H9 (cell line): ENCODE measurements at places on chromosomes 4 and X. TPM values are rescaled to one million over a fixed set of nuclear protein-coding genes. Genes with fewer than 3 reads are reported as not detected.

The ARHGEF6 gene
- 3.6 and 3.7 TPM in 2 replicates for total RNA-seq

DNA sequence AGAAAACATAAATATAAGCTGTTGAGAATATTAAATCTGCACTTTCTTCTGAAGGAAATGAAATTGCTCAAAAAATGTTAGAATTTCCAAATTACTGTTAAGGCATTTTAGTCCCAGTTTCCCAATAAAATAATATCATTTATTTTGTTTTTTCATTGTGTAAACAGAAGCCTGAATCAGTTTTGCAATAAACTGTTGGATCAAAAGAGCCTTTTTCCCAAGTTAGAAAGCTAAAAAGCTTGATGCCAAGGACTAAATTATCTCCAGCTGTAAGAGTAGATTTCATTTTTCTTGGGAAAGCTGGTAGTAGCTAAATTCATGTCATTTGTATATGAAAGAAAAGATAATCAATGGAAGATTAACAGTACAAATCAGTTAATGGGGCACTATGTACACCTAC, 95.8 kb downstream of the RNF150 start:
- no peak overlapping the region for H3K27ac ChIP-seq
- DNase-seq = no peak
- no peaks in the 10 kb centered on the region for H3K27me3 ChIP-seq
- peaks cover 12% of the 10 kb centered on the region for H3K36me3 ChIP-seq
- no peak overlapping the region for H3K4me3 ChIP-seq

The PPP2R2C gene
- 8.1 and 8.6 TPM in 2 replicates for total RNA-seq

DNA sequence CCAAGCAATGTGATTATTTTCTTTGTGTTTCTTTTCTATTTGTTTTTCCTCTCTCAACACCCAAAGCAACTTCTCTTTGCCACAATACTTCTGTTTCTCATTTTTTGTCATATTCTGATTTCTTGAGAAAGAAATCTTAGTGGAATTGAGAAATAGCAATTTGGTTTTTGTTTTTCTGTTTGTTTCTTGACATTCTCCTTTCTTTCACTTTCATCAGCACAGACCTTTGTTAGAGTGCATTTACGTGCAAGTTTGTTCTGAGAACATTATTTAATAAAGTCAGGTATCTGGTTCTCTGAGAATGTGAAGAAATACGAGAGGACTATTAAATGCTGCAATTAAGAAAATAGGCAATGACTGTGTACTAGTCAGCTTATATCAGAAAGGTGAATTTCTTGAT, 608.1 kb upstream of the AADAT start:
- no peaks in the 10 kb centered on the region for H3K36me3 ChIP-seq
- no peaks in the 10 kb centered on the region for H3K27me3 ChIP-seq
- DNase-seq = no peak
- H3K4me3 ChIP-seq = no peak overlapping the region

The FAM9B gene
- total RNA-seq = not detected in 2 replicates

The ADH6 gene
- not detected in 2 replicates for total RNA-seq

The HSFX4 gene
- total RNA-seq = not detected in 2 replicates

DNA sequence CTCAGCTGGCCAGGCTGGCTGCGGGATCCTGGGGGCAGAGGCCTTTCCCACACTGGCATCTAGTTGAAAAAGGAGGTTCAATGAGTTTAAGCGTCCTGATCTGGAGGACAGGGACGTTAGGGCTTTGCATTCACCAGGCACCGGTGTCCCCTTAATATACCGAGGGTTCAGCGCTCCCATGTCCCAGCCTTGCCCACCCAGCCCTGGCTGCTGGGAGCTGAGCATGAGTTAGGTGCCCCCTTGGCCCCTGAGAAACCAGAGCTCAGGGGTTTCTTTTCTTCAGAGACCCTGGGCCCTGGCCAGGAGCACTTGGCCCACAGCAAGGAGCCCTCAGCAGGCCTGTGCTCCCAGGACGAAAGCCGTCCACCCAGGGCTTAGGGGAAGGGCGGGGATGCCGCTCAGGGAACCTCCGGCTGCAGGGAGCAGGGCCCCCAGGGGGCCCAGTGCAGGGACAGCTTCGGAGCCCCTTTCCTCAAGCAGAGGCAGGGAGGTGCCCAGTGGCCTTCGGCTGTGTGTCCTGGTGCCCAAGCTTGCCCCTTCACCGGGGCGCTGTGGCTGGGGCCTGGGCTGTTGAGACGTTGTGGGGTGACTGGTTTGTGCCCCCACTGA, 20.9 kb upstream of the DUSP9 start:
- H3K4me1 ChIP-seq = no peaks in the 10 kb centered on the region
- no peaks in the 10 kb centered on the region; the same call in 1 of the 2 replicates for H3K36me3 ChIP-seq
- no peak overlapping the region for H3K27ac ChIP-seq
- no peaks in the 10 kb centered on the region for H3K27me3 ChIP-seq

- H3K36me3 ChIP-seq = 0 out of 3 replicates have a peak, but pooled peaks cover 1% of the 10 kb centered on the region
- no peak overlapping the region for H3K27ac ChIP-seq
- H3K27me3 ChIP-seq = no peaks in the 10 kb centered on the region
- no peak overlapping the region for H3K4me3 ChIP-seq
- H3K4me1 ChIP-seq = no peaks in the 10 kb centered on the region
These were observed 68.5 kb downstream of the PHOX2B start for GRCh38 chr4:41679991-41680390.

- H3K27me3 ChIP-seq = no peaks in the 10 kb centered on the region
- peaks cover 2% of the 10 kb centered on the region for H3K36me3 ChIP-seq
- H3K27ac ChIP-seq = no peak overlapping the region
- no peak for DNase-seq
- no peak overlapping the region for H3K4me3 ChIP-seq
These were observed 71.4 kb downstream of the RGS12 start for GRCh38 chr4:3364199-3364598.

- DNase-seq = no peak
- no peaks in the 10 kb centered on the region for H3K36me3 ChIP-seq
- no peak overlapping the region for H3K4me3 ChIP-seq
These were observed 64.2 kb downstream of the PACRGL start for GRCh38 chr4:20764366-20764992.

GRCh38 chr4:145825255-145825654, 113.4 kb downstream of the ZNF827 start:
- H3K27me3 ChIP-seq = no peaks in the 10 kb centered on the region
- peak; percentile 37 for DNase-seq
- H3K4me3 ChIP-seq = no peak overlapping the region
- H3K27ac ChIP-seq = no peak overlapping the region

GRCh38 chr4:15898902-15899301, 39.6 kb downstream of the FGFBP1 start:
- no peak for DNase-seq
- no peak overlapping the region for H3K4me3 ChIP-seq
- no peaks in the 10 kb centered on the region for H3K36me3 ChIP-seq
- no peaks in the 10 kb centered on the region for H3K4me1 ChIP-seq
- H3K27me3 ChIP-seq = no peaks in the 10 kb centered on the region

- DNase-seq = no peak
- H3K36me3 ChIP-seq = no peaks in the 10 kb centered on the region
- H3K27me3 ChIP-seq = no peaks in the 10 kb centered on the region
- no peak overlapping the region for H3K27ac ChIP-seq
- H3K4me3 ChIP-seq = no peak overlapping the region
- H3K4me1 ChIP-seq = no peaks in the 10 kb centered on the region
These were observed 94.6 kb upstream of the SMAD1 start for GRCh38 chr4:145387079-145387478.

The PLAC1 gene
- total RNA-seq = 0.50 and 0.68 TPM in 2 replicates

- H3K36me3 ChIP-seq = no peaks in the 10 kb centered on the region; the same call in 2 of the 3 replicates
- H3K4me1 ChIP-seq = no peaks in the 10 kb centered on the region
- H3K27ac ChIP-seq = no peak overlapping the region
- H3K27me3 ChIP-seq = no peaks in the 10 kb centered on the region
- no peak overlapping the region for H3K4me3 ChIP-seq
These were observed 253.3 kb downstream of the CENPC start for GRCh38 chr4:67292045-67292444.

The MGARP gene
- 4.0 and 4.3 TPM in 2 replicates for total RNA-seq

The RAB40A gene
- not detected in 2 replicates for total RNA-seq

- DNase-seq = no peak
- no peak overlapping the region for H3K4me3 ChIP-seq
- H3K27me3 ChIP-seq = no peaks in the 10 kb centered on the region
- H3K27ac ChIP-seq = no peak overlapping the region
These were observed 166.1 kb upstream of the NUDT6 start for GRCh38 chr4:123088501-123088900.

GRCh38 chr4:185134307-185134869, 8.7 kb upstream of the SLC25A4 start:
- no peak overlapping the region for H3K27ac ChIP-seq
- peaks cover 6% of the 10 kb centered on the region for H3K36me3 ChIP-seq
- no peak overlapping the region for H3K4me3 ChIP-seq

DNA sequence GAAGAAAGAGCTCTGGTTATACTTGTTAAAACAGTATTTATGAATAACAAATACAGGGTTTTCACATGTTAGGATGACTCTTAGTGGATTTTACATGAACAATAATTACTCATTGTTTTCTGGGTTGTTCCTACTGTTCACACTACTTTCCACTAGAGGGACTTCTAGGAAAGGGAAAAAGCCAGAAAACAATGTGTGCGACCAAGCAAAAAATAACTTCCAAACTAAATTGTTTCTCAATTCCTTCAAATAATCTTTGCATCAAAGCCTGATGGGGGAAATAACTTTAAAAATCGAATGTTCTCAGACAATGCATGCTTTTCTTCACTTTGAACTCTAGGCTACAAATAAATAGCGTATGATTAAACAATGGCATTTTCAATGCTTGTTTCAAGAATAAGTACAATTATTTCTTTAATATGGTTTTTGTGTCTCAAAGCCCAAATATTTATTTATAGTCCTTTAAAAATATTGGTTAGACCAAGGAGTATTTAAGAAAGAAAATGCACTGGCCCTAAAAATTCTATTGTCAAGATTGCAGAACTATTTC, 72.1 kb upstream of the ETNPPL start:
- H3K4me1 ChIP-seq = no peaks in the 10 kb centered on the region
- H3K36me3 ChIP-seq = no peaks in the 10 kb centered on the region
- no peaks in the 10 kb centered on the region for H3K27me3 ChIP-seq
- no peak for DNase-seq

- H3K4me1 ChIP-seq = 0 out of 2 replicates have a peak, but pooled peaks cover 2% of the 10 kb centered on the region
- H3K27ac ChIP-seq = no peak overlapping the region
- DNase-seq = no peak
- H3K4me3 ChIP-seq = no peak overlapping the region
- H3K36me3 ChIP-seq = peaks cover 31% of the 10 kb centered on the region
These were observed 66.1 kb downstream of the CDS1 start for GRCh38 chr4:84648863-84649647.

- H3K4me3 ChIP-seq = no peak overlapping the region
- H3K27ac ChIP-seq = no peak overlapping the region
- no peaks in the 10 kb centered on the region for H3K36me3 ChIP-seq
- H3K27me3 ChIP-seq = no peaks in the 10 kb centered on the region
- no peaks in the 10 kb centered on the region for H3K4me1 ChIP-seq
- DNase-seq = no peak
These were observed 413.6 kb downstream of the TRIML1 start for GRCh38 chr4:188552741-188553275.

DNA sequence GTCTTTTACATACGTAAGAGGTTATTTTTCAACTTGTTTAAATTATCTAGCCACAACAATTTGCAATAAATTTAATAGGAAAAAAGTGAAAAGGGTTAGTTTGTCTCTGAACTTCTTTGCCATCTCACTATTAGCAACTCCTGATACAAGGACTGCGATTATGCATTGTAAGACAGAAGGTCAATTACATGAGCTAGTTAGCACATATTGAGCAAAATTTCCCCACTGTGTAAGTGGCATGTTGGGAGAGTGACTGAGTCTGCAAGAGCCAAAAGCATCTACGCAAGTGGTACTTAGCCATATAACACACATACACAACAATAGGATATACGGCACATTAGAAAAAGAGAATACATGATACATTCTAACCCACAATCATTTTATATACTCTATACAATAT, 927.2 kb downstream of the STPG2 start:
- DNase-seq = no peak
- no peaks in the 10 kb centered on the region for H3K36me3 ChIP-seq
- no peak overlapping the region for H3K4me3 ChIP-seq
- no peaks in the 10 kb centered on the region for H3K4me1 ChIP-seq
- H3K27ac ChIP-seq = no peak overlapping the region

- H3K27ac ChIP-seq = no peak overlapping the region
- DNase-seq = no peak
- H3K27me3 ChIP-seq = no peaks in the 10 kb centered on the region
- H3K4me1 ChIP-seq = no peaks in the 10 kb centered on the region
These were observed 102.9 kb downstream of the GRXCR1 start for GRCh38 chr4:42995343-42995944.

GRCh38 chr4:142832022-142832421, 14.1 kb downstream of the INPP4B start:
- no peaks in the 10 kb centered on the region for H3K4me1 ChIP-seq
- no peaks in the 10 kb centered on the region for H3K36me3 ChIP-seq
- no peak overlapping the region for H3K27ac ChIP-seq

DNA sequence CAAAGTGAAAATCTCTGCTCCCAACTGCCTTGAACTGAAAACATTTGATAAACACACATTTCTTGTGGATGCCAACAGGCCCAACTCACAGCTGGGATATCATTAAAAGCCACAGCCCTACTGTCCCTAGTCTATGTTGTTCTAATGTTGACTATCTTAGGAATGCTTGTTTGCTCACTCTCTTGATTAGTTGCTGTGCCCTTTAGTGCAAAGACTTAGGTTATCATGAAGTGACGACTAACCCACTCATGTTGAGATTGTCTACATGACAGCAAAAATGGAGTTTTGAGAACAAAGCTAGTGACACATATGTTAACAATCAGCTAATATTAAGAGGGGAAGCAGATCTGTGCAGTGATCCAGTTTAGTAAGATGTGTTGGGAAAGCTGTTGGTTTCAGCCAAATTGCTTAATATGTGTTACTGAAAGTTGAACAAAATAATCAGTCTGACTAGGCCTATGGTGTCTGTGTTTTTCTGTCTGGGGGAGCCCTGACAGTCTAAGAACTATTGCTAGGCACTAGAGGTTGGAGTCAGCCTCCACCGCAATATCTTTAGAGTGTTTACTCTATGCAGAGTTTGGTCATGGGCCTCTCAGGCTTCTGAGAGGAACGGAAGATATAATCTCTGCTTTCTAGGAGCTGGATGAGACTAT, 125.5 kb downstream of the ATG4A start:
- H3K27me3 ChIP-seq = no peaks in the 10 kb centered on the region
- no peaks in the 10 kb centered on the region for H3K4me1 ChIP-seq
- H3K27ac ChIP-seq = no peak overlapping the region
- no peak overlapping the region for H3K4me3 ChIP-seq

The SMIM10 gene
- total RNA-seq = 1.1 and 1.2 TPM in 2 replicates

The SYTL5 gene
- total RNA-seq = 0.15 TPM in 2 replicates

The MAGEB17 gene
- 0.66 and 0.74 TPM in 2 replicates for total RNA-seq

The ZFP42 gene
- total RNA-seq = 191 and 193 TPM in 2 replicates

GRCh38 chr4:123449780-123450179, 53.2 kb downstream of the SPRY1 start:
- no peak overlapping the region for H3K4me3 ChIP-seq
- H3K4me1 ChIP-seq = peaks cover 2% of the 10 kb centered on the region; the same call in 1 of the 2 replicates
- no peak overlapping the region for H3K27ac ChIP-seq
- no peaks in the 10 kb centered on the region for H3K36me3 ChIP-seq
- no peak for DNase-seq

GRCh38 chr4:7007944-7008343, 35.2 kb upstream of the TADA2B start:
- DNase-seq = peak; percentile 53
- H3K36me3 ChIP-seq = peaks cover 57% of the 10 kb centered on the region
- peaks cover 4% of the 10 kb centered on the region for H3K4me1 ChIP-seq
- H3K4me3 ChIP-seq = no peak overlapping the region; the same call in 2 of the 3 replicates
